Activated naive CD8-positive, alpha-beta T cell treated with anti-CD3 and anti-CD28 coated beads for 36 hours (primary cell): ENCODE measurements at places on chromosomes 6 and 20.

GRCh38 chr6:4736371-4736873 lies 39.8 kb upstream of the CDYL start:
- no peak for DNase-seq

DNA sequence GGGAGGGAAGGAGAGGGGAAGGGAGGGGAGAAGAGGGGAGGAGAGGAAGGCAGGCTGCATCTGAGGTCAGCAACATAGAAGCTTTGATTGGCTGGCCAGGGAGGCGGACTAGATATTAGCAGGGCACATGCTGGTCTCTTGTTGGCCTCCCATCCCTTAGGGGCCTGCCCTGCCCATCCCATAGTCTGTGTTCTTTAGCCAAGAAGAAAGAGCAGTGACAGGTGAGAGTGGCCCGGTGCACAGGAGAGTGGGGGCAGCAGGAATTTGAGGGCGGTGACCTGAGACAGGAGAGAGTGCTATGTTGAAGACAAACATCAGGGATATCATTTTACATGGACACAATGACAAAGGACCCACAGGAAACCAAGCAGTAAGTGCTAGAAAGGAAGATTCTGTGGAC lies 413.5 kb downstream of the SYNE1 start:
- DNase-seq: no peak

GRCh38 chr6:13272131-13273046 lies 55.9 kb downstream of the TBC1D7 start:
- DNase-seq: no peak

- DNase-seq: no peak
These were observed 3.9 kb upstream of the SLC9A8 start for GRCh38 chr20:49808753-49809152.

GRCh38 chr6:34773916-34774315 lies 16.6 kb downstream of the SNRPC start:
- no peak for DNase-seq

DNA sequence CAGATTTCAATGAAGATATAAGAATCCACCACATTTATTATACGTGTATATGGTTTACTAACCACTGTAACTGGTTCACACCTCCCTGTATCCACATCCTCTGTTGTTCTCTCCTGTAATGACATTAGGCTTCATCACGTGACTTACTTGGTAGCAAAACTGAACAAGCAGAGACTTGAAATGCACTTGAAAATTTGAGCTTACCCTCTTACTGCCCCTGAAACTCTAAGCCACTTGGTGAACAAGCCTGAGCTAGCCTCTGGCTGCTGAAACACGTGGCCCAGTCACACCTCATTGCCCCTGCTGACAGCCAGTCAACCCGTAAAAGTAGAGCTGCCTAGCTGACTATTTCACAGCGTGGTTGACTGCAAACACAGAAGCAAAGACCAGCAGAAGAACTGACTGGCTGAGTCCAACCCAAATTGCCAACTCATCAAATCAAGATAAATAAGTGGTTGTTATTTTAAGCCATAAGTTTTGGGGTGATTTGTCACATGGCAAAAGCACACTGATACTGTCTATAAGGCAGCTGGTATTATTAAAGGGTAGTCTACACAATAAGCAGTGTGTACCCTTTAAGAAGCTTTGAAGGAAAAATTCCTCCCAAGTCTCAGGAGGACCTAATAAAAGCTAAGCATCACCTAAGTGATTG lies 109.0 kb downstream of the RALGAPA2 start:
- no peak for DNase-seq

GRCh38 chr20:62829231-62830230 lies 12.7 kb downstream of the COL9A3 start:
- DNase-seq: no peak

- peak; percentile 13 for DNase-seq
These were observed 118.9 kb downstream of the ARMC2 start for GRCh38 chr6:108966855-108967755.

- DNase-seq: no peak
These were observed 40.8 kb downstream of the IYD start for GRCh38 chr6:150409576-150410066.

GRCh38 chr6:169406804-169407203 lies 153.2 kb upstream of the THBS2 start:
- no peak for DNase-seq

- no peak for DNase-seq
These were observed 551.3 kb upstream of the EPHA7 start for GRCh38 chr6:93970684-93971083.
